ENCODE measurements at places on chromosomes 13 and 19.
A peak's percentile ranks its signal among the peaks of the same experiment; 100 is the strongest.

GRCh38 chr19:11806354-11807098 lies 7.5 kb upstream of the ZNF440 start:
- no peak for DNase-seq

DNA sequence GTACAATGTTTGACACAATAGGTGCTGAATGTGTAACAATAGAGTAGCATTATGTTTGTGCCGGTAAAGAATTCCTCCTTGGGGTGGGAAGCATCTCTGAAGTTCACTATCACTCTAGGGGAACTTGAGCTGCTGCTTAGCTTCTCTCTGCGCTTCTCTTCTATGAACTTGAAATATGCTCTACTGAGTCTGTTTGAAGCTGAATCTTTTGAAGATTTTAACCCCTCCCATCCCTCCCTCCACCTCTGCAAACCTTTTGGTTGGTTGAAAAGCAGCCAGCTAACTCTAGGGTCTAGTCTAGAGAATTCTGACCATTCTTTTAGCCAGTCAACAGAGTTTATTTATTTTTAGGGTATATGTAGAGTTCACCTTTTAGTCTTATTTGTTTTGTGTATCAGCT lies 2.5 kb downstream of the PCCA start:
- DNase-seq, result no peak

DNA sequence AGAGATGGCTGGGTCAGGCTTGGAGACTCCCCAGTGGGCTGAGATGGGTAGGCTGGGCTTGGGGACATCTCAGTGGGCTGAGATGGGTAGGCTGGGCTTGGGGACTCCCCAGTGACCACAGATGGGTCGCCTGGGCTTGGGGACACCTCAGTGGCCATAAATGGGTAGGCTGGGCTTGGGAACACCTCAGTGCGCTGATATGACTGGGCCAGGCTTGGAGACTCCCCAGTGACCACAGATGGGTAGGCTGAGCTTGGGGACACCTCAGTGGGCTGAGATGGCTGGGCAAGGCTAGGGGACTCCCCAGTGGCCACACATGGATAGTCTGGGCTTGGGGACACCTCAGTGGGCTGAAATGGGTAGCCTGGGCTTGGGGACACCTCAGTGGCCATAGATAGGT lies 12.8 kb downstream of the IQCN start:
- no peak for DNase-seq

- DNase-seq, result no peak
Observed at GRCh38 chr13:27034678-27035111, 136.9 kb downstream of the USP12 start.

- no peak for DNase-seq
Observed at GRCh38 chr13:66508153-66508909, 721.8 kb downstream of the PCDH9 start.

DNA sequence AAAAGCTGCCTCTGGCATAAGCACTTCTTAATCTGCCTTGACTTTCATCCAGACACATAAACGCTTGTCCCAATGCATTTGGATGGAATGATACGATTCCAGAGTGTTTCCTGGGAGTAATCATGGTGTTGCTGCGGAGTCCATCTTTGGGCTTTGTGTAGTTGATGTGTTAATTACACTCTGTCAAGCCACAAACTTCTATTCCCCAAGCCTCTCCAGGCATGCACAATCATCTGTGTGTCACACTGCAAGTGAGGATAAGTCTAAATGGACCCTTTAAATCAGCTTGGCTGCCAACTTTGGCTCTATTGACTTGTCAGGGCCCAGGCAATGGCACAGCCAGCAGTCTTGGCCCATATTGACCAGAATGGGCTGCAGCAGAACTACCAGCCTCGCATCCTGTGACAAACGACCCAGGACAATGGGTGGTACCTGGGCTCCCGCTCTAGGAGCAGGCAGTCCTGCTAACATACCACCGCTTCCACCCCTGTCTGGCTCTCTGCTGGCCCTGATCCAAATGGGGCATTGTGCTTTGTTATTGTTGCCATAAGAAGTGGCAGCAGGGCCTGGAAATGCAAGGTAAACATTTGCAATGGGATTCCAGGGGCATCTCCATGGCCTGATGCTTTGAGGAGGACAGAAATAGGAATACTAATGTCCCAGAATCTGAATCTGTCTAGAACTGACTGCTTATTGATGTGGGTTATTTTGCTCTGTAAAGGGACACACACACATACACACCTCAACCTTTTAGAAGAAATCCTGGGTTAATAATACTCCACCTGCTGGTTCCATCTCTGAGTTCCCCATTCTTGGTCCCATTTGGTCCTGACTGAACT lies 127.2 kb downstream of the DNAJC15 start:
- DNase-seq, result no peak

DNA sequence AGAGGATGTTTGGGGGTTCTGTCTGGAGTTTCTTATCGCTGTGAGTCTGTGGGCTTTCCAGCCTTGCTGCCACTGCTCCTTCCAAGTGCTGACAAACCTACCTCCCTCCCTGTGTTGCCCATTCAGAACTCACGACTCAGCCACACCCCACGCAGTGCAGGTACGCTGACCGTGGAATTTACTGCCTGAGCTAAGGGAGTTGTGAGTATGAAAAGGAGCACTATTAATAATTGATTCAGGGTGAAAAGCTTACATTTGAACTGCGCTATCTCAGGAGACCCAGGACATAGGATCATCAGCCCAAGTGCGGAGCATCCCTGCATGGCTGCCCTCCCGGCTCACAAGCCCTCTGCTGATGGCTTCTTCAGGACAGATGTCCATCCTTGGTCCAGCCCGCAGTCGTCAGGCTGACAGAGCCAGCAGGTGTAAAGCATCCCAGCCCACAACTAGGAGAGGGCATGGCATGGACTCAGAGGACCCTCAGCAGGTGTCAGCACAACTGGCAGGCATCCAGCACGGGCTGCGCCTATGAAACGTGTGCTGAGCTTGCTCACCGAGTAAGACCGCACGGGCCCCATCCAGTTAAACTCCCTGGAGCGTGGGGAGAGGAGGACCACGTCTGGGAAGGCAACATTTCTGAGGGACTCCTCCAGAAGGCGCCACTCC lies 244.0 kb downstream of the COL4A1 start:
- DNase-seq, result no peak

- DNase-seq, result peak; percentile 3
Observed at GRCh38 chr13:111474136-111475002, 153.9 kb downstream of the TEX29 start.

DNA sequence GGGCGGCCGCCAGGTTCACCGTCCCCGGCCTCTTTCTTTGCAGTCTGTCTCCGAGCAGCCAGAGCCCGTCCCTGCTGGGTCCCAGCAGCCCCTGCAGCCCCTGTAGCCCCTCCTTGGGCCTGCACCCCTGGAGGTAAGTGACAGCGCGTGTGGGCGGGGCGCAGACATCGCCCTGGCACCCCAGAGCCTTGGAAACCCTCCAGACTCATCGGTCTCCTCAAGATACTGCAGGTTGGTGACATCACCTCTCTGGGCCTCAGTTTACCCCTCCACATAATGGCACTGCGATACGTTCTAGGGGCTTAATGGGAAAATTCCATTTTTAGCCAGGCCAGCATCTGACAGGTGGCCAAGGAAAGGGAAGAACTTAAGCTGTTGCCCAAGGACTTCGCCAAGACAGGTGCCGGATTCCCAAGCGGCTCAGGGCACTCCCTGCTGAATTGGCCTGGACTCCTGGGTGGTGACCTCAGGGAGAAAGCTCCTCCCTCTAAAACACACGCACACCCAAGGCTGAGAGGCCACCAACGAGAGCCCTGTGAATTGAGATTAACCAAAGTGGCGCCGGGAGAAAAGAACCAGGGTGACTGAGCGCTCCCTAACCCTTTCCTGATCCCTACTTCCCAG lies 13.1 kb downstream of the MAST3 start:
- DNase-seq, result no peak

DNA sequence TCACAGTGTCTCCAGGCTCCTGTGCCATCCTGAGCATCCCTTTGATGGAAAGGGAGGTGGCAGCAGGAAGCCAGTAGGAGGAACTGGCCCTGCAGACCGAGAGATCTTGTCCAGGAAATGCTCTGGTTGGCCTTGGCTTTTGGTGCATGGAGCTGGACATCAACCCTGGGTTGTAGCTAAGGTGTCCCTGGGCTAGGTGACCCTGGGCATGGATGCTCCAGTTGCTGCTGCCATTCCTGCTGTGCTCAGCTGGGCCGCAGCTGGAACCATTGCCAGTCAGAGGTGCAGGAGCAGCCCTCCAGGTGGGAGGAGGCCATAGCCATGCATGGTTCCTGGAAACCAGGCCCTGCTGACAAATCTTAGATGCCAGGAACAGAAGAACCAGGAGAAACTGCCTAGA lies 67.5 kb downstream of the ZNF98 start:
- no peak for DNase-seq

- DNase-seq, result no peak
Observed at GRCh38 chr19:5968431-5969373, 9.2 kb downstream of the RANBP3 start.

GRCh38 chr13:75762076-75762937 lies 126.2 kb downstream of the LMO7 start:
- no peak for DNase-seq

- DNase-seq, result no peak
Observed at GRCh38 chr19:39444598-39445195, 685 bp upstream of the SUPT5H start.

DNA sequence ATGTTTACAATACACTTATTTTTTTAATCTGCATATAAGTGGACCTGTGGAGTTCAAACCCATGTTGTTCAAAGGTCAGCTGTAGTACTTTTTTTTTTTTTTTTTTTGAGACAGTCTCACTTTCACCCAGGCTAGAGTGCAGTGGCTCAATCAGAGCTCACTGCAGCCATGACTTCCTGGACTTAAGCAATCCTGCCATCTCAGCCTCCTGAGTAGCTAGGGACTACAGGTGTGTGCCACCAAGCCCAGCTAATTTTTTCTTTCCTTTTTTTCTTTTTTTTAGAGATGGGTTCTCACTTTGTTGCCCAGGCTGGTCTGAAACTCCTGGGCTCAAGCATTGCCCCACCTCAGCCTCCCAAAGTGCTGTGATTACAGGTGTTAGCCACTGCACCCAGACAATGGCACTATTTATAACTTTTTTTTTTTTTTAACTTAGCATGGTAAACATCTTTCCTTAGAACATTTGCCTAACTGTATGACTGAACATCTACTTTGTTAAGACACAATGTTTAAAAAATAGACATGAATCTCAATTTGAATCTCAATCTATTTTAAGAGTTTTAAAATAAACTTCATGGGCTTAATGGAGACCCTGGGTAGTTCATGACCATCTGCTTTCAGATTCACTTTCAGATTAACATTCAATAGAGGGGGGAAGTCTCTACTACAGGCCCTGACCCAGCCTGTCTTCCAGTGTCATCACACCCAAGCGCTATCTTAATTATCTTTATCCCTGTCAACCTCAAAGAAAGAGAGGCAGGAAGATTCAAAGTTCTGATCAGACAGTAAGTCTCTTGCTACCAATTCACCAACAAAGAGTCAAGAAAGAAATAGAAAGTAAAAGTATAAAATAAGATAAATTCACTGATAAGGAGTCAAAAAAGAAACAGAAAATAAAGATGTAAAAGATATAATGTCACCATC lies 97.7 kb upstream of the DOCK9 start:
- DNase-seq, result peak; percentile 68

DNA sequence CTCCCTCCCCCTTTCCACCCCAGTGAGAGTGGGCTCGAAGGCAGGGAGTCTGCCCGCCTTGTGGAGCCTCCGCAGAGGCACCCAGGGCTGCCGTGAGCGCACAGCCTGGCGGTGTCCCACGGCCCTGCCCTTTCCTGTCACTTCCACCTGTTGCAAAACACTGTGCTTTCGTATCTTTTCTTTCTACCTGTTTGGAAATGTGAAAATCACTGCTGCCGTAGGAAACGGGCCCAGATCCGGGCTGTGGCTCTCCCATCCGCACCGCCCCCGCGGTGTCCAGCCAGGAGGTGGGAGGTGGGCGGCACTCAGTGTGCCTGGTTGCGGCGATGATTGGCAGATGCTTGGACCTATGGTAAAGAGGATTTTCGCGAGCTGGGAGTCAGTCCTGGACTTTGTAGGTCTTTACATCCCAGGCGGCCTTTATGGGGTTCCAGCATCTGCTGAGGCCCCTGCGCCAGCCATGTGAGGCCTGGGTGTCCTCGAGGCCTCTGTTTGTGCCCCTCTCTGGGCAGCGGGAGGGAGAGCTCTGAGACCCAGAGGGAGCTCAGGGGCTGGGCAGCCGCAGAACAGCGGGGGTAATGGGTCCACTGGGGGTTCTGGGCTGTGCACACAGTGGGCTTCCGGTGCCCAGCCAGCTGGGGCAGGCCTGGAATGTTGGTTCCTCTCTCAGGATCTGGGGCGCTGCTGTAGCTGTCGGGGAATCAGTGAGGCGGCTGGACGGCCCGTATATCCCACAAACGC lies 6.1 kb downstream of the STK11 start:
- no peak for DNase-seq

- no peak for DNase-seq
Observed at GRCh38 chr19:31338069-31338776, 11.0 kb downstream of the TSHZ3 start.

DNA sequence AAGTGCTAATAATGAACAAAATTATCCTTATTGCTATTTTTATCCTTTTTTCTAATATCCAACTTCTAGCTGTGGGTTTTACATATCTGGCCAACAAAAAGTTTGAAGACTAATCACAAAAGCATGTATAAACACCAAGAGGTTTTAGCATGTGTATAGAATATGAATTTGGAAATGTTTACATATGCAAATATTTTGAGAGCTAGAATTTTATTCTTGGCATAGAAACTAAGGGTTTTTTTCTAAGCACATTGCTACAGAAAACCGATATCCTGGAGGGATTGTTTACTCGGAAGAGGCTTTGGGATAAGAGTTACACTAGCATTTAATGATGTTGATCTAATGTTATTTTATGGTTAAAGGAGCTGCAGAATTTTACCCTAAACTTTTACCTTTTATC lies 392.1 kb downstream of the EFNB2 start:
- DNase-seq, result no peak

DNA sequence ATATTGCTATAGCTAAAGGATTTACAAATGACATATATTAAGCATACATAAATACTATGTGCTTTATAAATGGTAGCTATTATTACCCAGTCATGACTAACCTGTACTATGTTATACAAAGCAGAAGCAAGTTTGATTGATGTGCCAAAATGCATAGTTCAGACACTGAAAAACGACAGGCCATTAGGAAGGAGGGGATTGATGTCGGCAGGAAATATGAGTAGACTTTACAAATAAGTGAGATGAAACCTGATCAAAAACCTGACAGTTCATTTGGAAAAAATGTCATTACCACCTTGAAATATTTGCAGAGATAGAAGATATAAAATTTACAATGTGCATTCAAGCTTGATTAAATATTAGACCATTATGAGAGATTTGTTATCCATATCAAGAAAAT lies 38.8 kb upstream of the TPP2 start:
- DNase-seq, result no peak

GRCh38 chr19:6017576-6017975 lies 39.6 kb upstream of the RANBP3 start:
- DNase-seq, result no peak

GRCh38 chr13:41960211-41960636 lies 685 bp downstream of the VWA8 start:
- no peak for DNase-seq

GRCh38 chr13:49404703-49405020 lies 39.2 kb downstream of the CAB39L start:
- DNase-seq, result no peak
